ENCODE measurements at places on chromosomes 1 and 21. TPM values are rescaled to one million over a fixed set of nuclear protein-coding genes. Genes with fewer than 3 reads are reported as not detected.

PLA2G2A gene
- polyA plus RNA-seq, result 0.18 TPM

TMEM50B gene
- polyA plus RNA-seq, result 60.5 TPM

GRCh38 chr1:235275223-235275622 lies 52.8 kb downstream of the ARID4B start:
- no peak for DNase-seq

GRCh38 chr1:210482945-210483617 lies 154.4 kb downstream of the HHAT start:
- DNase-seq, result no peak

RAB7B gene
- 2.3 TPM for polyA plus RNA-seq

Data from left kidney (tissue), 8 donors.